NCI-H1105 (cell line): ENCODE measurements at places on chromosomes 1 and 21.

DNA sequence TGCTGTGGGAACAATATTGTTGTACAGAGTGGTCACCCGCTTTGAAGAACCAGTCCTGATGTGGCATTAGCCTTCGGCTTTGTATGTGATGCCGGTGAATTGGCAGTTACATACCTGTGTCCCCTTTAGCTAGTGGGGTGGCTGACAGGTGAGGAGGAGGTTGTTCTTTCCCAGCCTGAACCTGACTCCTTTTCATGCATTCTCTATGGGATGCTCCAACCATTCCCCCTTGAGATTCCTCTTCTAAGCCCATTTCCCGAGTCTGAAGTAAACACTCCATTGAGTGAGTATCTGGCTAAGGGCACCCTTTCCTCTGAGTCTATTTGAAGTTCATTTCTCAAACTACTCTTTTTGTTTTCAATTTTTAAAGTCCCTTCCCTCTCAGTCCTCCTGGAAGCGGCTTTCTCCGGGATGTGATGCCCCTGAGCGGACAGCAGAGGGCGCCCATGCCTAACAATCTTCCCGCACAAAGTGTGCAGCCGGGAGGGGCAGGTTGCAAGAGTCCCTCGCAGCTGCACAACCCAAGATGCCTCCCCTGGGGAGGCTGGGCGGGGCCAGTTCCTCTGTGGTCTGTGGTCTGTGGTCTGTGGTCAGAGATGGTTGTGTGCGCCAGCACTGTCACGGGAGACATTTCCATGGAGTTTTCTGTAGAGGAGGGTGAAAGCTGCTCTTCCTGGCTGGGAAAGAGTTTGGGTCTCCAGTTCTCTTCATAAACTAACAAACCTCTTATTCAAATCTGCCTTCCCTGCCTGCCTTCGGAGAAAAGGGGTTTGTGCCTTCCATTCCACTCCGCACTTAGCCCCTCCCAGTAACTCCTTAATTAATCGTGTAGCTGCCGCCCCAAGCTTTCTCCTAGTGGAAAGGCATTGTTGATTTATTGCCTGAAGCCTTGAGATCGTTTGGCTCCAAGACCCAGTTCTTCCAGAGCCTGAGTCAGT, 36.4 kb upstream of the LMX1A start:
- peak; percentile 65 for DNase-seq

- DNase-seq = no peak
These were observed 191.8 kb downstream of the LYPLAL1 start for GRCh38 chr1:219365451-219365850.

DNA sequence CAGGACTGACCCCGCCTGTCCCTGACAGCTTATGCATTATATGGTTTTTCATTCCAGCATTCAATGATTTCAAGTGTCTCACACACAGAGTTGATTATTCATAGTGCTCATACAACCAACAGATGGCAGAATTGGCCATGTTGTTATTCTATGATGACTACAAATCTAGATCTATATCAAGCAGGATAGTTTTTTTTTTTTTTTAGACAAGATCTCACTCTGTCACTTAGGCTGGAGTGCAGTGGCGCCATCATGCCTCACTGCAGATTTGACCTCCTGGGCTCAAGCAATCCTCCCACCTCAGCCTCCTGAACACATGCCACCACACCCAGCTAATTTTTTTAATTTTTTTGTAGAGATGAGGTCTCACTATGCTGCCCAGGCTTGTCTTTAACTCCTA, 40.1 kb upstream of the LRRC8D start:
- DNase-seq = peak; percentile 15

- DNase-seq = peak; percentile 46
These were observed 950 bp upstream of the INKA2 start for GRCh38 chr1:111739925-111740765.

GRCh38 chr1:193211539-193211938, 25.1 kb upstream of the B3GALT2 start:
- no peak for DNase-seq

DNA sequence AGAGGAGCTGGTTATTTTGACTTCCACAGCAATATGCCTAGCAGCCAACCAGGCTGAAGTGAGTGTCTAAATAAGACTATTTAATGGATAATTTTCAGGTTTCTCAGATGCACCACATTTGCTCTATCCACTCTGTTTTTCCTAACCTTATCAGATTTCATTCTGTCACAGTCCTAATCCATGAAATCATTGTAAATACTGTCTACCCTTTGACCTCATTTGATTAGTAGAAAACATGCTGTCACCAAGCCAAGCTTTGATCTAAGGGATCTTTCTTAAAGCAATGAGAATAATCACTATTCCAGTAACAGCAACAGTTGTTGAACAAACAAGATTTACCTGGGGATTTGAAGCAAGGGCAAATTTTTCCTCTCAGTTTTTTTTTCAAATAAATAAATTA, 595.6 kb downstream of the LTN1 start:
- no peak for DNase-seq
